Stimulated activated CD4-positive, alpha-beta T cell treated with anti-CD3 and anti-CD28 coated beads, TNF-alpha, amount 100 ng/mL, for 48 hours (primary cell): ENCODE measurements at places on chromosomes 7 and 10.

- DNase-seq: no peak
Observed at GRCh38 chr7:131370523-131370968, 42.9 kb downstream of the MKLN1 start.

- DNase-seq: no peak
Observed at GRCh38 chr10:28177944-28178637, 124.8 kb downstream of the MPP7 start.

DNA sequence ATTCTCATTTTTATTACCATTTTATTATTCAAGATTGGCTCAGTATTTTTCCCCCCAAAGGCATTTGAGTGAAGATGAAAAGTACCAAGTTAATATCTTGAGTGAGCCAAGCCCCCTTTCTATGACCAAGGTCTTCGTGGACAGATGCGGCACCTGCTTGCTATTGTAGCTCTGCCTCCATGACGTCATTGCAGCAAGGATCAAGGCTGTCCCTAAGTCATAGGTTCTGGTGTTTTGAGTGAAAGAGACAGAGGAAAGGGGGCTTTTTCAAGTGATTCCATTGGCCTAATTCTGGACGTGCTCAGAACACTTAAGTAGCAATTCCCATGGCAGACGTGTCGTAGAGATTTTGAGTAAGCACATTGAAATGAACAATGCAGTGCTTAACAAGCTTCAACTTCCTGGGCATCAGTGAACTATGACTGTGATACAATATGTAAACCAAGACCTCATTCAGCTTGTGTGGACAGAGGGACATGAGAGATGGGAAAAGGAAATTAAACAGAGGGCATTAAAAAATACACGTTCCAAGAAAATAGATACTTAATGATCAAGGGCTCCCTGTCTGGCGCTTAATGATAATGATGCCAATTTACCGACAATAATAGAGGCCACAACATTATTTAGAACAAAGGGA is 248.7 kb upstream of the NPVF start:
- no peak for DNase-seq

DNA sequence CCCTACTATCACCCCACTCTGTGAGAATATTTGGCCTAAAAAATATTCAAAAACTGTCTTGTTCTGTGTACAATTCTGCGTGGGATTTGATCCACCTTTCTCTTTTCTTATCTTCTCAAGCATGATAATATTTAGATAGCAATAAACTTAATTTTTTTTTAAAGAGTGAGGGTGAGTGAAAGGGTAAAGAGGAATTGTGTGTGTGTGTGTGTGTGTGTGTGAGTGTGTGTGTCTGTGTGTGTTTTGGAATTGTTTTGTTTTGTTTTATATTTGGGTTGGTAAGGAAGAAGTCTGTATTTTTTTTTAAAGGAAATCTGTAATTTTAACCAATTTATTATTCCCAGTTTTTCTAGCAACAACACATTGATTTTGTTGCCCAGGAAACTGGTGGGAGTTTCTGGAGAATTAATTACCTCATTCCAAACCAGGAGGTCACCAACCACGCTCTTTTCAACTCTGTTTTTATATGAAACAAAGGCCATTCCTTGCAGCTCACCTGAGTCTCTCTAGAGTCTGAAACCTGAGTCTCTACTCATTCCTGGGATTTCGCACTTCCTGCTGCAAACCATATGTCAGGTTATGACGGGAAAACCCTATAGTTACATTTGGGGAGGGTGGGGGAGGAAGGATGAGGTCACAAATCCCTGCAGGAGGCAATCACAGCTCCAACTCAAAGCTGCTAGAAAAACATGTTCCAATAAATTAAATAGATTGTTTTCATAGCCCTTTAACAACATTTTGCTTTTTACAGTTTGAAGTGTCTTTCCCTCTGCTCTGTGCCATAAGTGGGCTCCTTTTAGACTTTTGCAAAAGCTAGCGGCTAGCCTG is 38.1 kb upstream of the XPNPEP1 start:
- no peak for DNase-seq

GRCh38 chr10:28845009-28845682 is 167.8 kb downstream of the BAMBI start:
- no peak for DNase-seq

GRCh38 chr10:11135709-11136108 is 118.0 kb downstream of the CELF2 start:
- DNase-seq: no peak

- no peak for DNase-seq
Observed at GRCh38 chr10:30463944-30464451, 30.0 kb downstream of the MAP3K8 start.
